ENCODE measurements at places on chromosomes 11 and 22.
A peak's percentile ranks its signal among the peaks of the same experiment; 100 is the strongest.

DNA sequence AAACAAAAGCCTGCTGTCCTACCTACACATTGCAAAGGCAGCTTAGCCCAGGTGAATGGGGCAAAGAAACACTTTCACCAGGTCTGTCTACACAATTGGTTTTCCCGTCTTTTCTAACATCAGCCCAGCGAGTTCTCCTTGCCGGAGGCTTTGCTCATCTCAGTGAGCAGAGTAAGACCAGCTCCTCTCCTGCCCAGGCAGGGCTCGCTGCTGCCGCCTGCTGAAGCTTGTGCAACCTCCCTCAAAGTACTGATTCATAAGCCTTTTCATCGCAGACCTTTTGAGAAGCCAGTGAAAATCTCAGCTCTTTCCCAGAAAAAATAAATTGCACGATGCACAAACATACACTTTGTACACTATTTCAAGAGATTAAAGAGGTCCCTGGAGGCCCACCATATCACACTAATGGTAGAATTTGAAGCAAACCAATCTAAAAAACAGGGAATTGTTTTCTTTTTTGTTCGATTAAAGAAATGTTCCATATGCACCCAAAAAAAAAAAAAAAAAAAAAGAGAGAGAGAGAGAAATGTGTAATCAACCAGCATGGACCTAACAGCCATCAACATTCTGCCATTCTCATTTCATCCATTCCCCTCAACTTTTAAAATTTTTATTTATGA is 328.1 kb upstream of the MPPED2 start:
- H3K4me1 ChIP-seq, result no peaks in the 10 kb centered on the region
- H3K4me3 ChIP-seq, result no peak overlapping the region
- no peaks in the 10 kb centered on the region for H3K27me3 ChIP-seq
- no peaks in the 10 kb centered on the region for H3K36me3 ChIP-seq
- peak; percentile 48 for DNase-seq
- no peak overlapping the region for H3K27ac ChIP-seq

- no peak for DNase-seq
- no peaks in the 10 kb centered on the region for H3K4me1 ChIP-seq
- H3K27me3 ChIP-seq, result no peaks in the 10 kb centered on the region
- H3K36me3 ChIP-seq, result no peaks in the 10 kb centered on the region
- no peak overlapping the region for H3K4me3 ChIP-seq
Measured at GRCh38 chr22:23084453-23085350, 14.4 kb downstream of the GNAZ start.

GRCh38 chr22:49140911-49141665 is 686.6 kb downstream of the BRD1 start:
- H3K27ac ChIP-seq, result no peak overlapping the region
- H3K27me3 ChIP-seq, result no peaks in the 10 kb centered on the region
- no peaks in the 10 kb centered on the region for H3K36me3 ChIP-seq
- no peak for DNase-seq
- no peaks in the 10 kb centered on the region for H3K4me1 ChIP-seq

DNA sequence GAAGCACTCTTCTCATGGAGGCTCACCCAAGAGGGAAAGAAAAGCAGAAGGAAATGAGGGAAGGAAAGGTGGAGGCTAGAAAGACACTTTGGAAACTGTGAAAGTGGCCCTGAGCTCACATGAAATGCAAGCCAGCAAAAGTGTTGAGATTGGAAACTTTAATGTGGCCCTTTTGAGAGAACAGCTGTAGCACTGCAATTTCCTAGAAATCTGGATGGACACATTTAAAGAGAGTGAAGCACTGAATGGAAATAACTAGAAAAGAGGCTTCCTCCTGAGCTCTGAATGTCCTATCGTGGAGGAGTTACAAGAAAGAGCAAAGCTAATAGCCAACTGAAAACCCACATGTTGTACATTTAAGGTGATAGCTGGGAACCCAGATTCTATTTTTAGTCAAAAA is 56.0 kb downstream of the LIF start:
- no peak overlapping the region for H3K4me3 ChIP-seq
- no peaks in the 10 kb centered on the region for H3K27me3 ChIP-seq
- peak overlapping the region; percentile 39 for H3K27ac ChIP-seq
- no peak for DNase-seq
- peaks cover 27% of the 10 kb centered on the region for H3K4me1 ChIP-seq

DNA sequence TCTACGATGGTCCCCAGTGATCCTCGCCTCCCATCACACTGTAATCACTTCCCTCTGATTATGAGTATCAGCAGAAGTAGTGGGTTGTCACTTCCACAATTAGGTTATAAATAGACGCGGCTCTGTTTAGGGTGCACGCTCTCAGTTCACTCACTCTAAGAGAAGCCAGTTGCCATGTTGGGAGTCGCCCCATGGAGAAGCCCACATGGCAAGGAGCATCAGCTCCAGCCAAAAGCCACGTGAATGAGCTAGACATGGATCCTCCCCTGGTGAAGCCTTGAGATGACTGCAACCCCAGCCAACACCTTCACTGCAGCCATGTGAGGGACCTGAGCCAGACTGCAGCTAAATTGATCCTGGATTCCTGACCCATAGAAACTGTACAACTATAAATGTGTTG is 26.4 kb upstream of the MYOD1 start:
- H3K4me1 ChIP-seq, result no peaks in the 10 kb centered on the region
- H3K36me3 ChIP-seq, result no peaks in the 10 kb centered on the region
- H3K27ac ChIP-seq, result no peak overlapping the region
- H3K4me3 ChIP-seq, result no peak overlapping the region

DNA sequence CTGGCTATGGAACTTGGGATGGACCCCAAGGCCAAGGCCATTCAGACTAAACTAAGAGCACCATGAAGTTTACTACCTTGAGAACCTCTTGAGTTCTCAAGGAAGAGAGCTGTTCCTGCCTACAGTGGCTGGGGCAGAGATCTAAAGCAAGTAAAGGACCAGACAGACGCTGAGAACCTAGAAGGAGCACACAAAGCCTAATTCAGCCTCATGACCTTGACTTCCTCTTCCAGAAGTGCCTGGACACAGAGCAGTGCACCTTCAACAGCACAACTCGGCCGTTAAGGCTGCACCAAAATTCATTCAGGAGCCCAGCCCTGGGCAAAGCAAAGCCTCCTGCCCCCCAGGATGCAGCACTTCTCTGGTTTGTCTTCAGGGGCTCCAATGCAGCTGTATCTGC is 82.9 kb upstream of the AKIP1 start:
- peaks cover 29% of the 10 kb centered on the region for H3K4me1 ChIP-seq
- H3K4me3 ChIP-seq, result no peak overlapping the region
- H3K27me3 ChIP-seq, result no peaks in the 10 kb centered on the region
- DNase-seq, result no peak

DNA sequence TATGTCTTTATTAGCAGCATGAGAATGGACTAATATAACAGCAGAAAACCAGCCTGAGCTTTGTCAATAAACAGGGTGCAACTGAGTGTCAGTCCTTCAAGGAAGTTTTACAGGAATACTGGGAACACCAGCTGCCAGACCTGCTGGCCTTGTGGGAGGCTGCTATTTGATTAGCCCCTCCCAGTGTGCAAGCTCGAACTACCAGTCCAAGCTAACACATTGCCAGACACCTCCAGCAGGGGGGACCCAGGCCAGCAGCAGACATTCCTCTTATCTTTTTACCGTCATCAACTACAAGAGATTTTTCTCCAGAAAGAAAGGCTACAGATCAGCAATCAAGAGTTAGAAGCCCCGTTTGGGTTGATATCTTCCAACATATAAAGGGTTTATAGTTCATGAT is 942.8 kb upstream of the TENM4 start:
- H3K27ac ChIP-seq, result no peak overlapping the region
- no peaks in the 10 kb centered on the region for H3K4me1 ChIP-seq
- H3K36me3 ChIP-seq, result no peaks in the 10 kb centered on the region
- DNase-seq, result no peak

DNA sequence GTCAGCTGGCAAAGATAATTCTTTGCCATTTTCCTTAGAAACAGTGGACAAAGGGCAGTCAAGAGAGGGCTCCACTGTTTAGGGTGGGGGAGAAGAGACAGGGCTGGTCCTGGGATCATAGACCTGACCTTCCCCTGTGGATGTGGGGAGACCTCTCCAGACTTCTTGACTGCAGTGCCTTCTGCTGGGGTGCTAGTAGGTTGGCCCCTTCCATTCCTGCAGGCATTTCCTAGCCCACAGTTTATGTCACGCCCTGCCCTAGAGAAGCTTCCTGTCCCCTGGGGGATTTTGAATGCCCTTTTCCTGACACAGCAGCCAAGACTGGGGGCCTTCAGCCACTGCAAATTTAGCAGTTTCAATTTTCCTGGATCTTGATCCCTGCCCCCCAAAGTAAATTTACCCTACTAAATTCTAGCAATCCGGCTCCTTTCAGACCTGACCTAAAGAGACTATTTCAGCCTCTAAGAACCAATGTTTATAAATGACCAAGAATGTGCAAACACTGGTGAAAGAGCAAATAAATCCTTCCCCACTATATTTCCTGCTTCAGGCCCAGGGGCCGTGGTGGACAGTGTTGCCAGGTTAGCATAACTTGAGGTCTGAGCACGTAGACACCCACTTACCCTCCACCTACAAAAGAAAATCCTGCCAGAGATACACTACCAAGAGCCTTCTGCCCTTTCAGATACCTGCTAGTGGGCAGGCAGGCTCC is 58.4 kb downstream of the PPFIBP2 start:
- peaks cover 15% of the 10 kb centered on the region for H3K27me3 ChIP-seq
- H3K4me3 ChIP-seq, result no peak overlapping the region
- peak overlapping the region; percentile 73 for H3K27ac ChIP-seq
- H3K4me1 ChIP-seq, result peaks cover 42% of the 10 kb centered on the region
- peak; percentile 34 for DNase-seq

DNA sequence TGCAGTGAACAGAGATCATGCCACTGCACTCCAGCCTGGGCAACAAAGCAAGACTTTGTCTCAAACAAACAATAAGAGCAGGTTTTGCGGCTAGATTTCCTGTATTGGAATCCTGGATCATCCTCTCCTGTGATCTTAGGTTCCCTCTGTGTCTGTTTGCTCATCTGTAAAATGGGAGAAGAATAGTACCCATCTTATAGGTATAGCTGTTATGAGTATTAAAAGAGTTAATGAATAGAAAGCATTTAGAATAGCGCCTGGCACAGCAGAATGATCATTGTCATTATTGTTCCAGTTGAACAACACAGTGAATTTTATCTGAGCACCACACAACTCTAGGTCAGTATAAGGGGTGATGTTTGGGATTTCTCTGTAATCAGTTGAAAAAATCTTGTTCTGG is 10.8 kb downstream of the MARK2 start:
- H3K4me3 ChIP-seq, result no peak overlapping the region
- no peak overlapping the region for H3K27ac ChIP-seq
- DNase-seq, result no peak
- H3K4me1 ChIP-seq, result peaks cover 9% of the 10 kb centered on the region
- peaks cover 6% of the 10 kb centered on the region for H3K36me3 ChIP-seq

GRCh38 chr22:17100621-17101020 is 15.8 kb downstream of the IL17RA start:
- no peak for DNase-seq
- no peaks in the 10 kb centered on the region for H3K27me3 ChIP-seq
- H3K4me3 ChIP-seq, result no peak overlapping the region
- H3K27ac ChIP-seq, result no peak overlapping the region
- no peaks in the 10 kb centered on the region for H3K4me1 ChIP-seq

GRCh38 chr11:40819230-40819629 is 640.2 kb downstream of the LRRC4C start:
- no peaks in the 10 kb centered on the region for H3K36me3 ChIP-seq
- no peak overlapping the region for H3K4me3 ChIP-seq
- H3K27ac ChIP-seq, result no peak overlapping the region
- no peak for DNase-seq
- no peaks in the 10 kb centered on the region for H3K4me1 ChIP-seq

DNA sequence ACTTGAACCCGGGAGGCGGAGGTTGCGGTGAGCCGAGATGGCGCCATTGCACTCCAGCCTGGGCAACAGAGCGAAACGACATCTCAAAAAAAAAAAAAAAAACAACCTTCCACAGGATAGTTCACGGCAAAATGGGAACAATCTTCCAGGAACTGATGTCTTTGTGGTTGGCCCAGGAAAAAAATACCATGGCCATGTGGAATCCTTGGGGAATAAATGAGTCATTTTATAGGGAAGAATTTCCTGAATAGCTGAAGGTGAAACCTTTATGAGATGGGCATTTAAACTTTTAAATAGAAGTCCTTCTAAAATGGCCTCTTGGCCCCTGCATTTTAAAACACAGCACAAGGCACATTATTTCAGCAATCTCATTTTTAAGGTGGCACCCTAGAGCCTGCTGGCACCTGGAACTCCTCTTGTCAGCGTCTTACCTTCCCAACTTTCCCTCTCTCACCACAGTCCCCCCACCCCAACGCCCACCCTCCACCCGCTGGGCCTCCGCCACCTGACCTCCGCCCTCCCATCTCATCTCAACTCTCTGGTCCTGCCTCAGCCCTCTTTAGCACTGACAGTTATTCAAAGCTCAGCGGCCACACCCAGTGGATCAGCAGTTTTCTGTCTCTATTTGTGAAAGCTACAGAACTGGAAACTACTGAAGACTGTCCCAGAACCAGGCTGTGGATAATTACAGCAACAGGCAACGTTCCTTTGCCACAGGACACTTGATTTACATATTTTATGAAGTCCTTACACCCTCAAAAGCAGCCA is 43.1 kb downstream of the SCGB1A1 start:
- no peaks in the 10 kb centered on the region for H3K27me3 ChIP-seq
- no peak overlapping the region for H3K27ac ChIP-seq

- no peak for DNase-seq
- H3K4me1 ChIP-seq, result peaks cover 39% of the 10 kb centered on the region
- H3K4me3 ChIP-seq, result no peak overlapping the region
- H3K27ac ChIP-seq, result no peak overlapping the region
Measured at GRCh38 chr11:94153320-94153719, 24.7 kb downstream of the PANX1 start.

DNA sequence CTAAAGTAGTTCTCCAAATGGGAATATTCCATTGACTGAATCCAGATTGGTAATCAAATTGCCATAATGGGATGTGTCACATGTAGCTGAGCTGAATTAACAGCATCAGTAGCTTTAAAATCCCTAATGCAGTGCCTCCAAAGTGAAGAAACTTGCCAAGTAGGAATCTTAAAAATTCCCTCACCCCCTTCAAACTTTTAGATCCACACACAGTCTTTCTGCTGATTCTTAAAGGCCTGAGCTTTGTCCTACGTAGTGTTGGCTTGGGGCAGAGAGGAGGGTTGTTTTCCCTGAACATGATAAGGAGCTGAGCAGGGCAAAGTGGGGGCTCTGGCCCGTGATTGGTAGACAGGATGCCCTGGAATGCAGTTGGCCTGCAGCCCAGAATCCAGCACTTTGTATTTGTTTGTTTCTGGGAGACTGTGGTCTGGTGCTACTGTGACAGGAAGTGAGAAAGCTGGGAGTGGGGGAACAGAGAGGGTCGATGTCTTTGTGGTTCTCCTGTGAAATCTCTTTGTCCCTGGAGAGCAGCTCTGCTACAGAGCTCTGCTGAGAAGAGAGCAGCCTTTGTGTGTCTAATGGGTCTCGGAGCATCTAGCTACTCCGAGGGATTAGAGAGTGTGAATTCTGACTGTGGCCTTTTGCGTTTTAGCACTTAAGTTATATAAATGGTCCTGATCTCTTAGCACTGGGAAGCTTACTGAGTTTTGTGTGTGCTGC is 16.9 kb downstream of the CTNND1 start:
- peaks cover 5% of the 10 kb centered on the region for H3K36me3 ChIP-seq
- peak; percentile 98 for DNase-seq
- peaks cover 31% of the 10 kb centered on the region for H3K4me1 ChIP-seq
- H3K27me3 ChIP-seq, result no peaks in the 10 kb centered on the region
- H3K27ac ChIP-seq, result peak overlapping the region; percentile 88

- no peak overlapping the region for H3K4me3 ChIP-seq
- no peak for DNase-seq
- H3K4me1 ChIP-seq, result peaks cover 3% of the 10 kb centered on the region
- H3K36me3 ChIP-seq, result peaks cover 2% of the 10 kb centered on the region
- no peaks in the 10 kb centered on the region for H3K27me3 ChIP-seq
- no peak overlapping the region for H3K27ac ChIP-seq
Measured at GRCh38 chr11:27350511-27350910, 12.5 kb downstream of the CCDC34 start.
